Right lobe of liver (tissue), 6 donors: ENCODE measurements at places on chromosomes 12 and 14. TPM values are rescaled to one million over a fixed set of nuclear protein-coding genes. Genes with fewer than 3 reads are reported as not detected.

DNA sequence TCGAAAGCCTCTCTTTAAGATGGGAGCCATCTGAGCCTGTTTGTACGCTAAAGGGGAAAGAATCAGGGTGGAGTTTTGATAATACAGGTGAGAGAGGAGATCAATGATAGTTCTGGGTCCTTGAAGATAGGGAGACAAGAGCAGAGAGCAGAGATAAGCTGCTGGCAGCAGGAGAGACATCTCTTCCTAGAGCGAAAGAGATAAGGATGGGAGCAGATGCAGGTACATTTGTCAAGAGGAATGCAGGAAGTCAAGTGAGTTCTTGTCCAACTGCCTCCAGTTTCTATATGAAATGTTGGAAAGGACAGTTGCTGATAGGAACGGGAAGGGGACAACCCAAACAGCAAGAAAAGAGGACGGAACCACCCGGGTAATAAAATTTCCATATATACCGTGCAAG is 24.7 kb upstream of the HIF1A start:
- no peak overlapping the region for H3K27ac ChIP-seq
- H3K4me3 ChIP-seq, result no peak overlapping the region

TC2N gene
- 2.5 TPM for total RNA-seq

DNA sequence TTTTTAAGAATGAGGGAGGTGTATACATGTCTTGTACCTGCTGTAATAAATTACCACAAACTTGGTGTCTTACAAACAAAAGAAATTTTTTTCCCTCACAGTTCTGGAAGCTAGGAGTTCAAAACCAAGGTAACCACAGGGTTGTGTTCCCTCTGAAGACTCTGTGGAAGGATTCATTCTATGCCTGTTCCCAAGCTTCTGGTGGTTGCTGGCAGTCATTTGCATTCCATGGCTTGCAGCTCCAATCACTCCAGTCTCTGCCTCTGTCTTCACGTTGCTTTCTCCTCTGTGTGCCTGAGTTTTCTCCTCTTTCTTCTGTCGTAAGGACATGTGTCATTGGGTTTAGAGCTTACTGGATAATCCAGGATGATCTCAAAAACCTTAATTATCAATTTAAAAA is 15.4 kb upstream of the ZNF641 start:
- no peak for DNase-seq
- H3K4me3 ChIP-seq, result no peak overlapping the region

DNA sequence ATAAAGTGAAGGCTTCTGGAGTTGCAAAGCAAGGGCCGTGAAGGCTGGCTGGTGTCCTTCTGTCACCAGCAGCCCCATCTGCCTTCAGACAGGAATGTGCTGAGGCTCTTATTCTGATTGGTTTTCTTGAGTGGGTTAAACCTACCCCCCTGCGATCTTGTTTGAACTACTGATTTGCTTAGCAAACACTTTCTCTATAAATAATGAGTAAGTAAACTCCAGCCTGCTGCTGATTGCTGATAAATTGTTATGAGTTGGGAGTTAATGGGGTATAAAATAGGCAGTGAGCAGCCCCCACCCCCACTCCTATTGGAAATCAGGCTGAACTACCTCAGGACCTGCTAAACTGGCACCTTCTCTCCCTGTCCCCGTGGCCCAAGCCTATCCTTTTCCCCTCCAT is 146.1 kb upstream of the NOS1 start:
- H3K4me1 ChIP-seq, result no peaks in the 10 kb centered on the region
- no peaks in the 10 kb centered on the region for H3K36me3 ChIP-seq
- H3K27me3 ChIP-seq, result no peaks in the 10 kb centered on the region
- DNase-seq, result no peak
- no peak overlapping the region for H3K27ac ChIP-seq

LHX5 gene
- total RNA-seq, result not detected

DNA sequence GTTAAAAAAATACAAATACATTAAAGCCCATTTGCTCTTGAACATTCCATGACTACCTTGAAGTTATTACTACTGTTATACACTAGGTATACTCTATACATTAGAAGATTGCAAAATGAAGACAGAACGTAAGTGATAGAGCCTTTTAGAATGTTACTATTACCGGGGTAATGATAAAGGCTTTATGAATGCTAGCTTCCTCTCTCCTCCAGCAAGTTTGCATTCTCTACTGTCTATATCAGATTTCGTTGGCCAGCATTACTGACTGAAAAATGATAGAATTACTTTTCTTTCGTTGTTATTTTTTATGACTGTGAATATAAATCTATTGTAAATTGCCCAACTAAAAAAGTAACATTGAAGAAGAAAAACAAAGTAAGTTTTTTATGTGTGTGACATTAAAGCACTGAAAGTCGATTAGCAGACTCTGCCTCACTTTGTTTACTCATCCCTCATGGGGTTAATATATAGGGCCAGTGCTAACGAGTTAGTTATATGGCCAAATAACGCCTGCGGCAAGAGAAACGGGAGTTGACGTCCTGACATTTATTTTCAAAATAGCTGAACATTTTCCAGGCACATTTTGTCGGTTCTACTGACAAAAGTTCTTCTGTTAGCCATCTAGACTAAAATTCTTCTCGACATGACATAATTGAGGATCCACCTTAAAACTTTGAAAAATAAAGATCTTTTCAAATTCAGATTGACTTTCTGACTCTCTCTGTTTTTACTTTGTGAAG is 163.8 kb upstream of the KITLG start:
- H3K4me3 ChIP-seq, result no peak overlapping the region
- H3K27me3 ChIP-seq, result no peaks in the 10 kb centered on the region
- H3K27ac ChIP-seq, result no peak overlapping the region
- no peak for DNase-seq
- no peaks in the 10 kb centered on the region for H3K4me1 ChIP-seq

GRCh38 chr14:92747701-92748258 is 647 bp downstream of the LGMN start:
- no peaks in the 10 kb centered on the region for H3K27me3 ChIP-seq
- no peak for DNase-seq
- peaks cover 5% of the 10 kb centered on the region for H3K4me1 ChIP-seq
- H3K36me3 ChIP-seq, result no peaks in the 10 kb centered on the region
- peak overlapping the region; percentile 74 for H3K4me3 ChIP-seq

- no peak overlapping the region for H3K4me3 ChIP-seq
- no peaks in the 10 kb centered on the region for H3K4me1 ChIP-seq
- no peaks in the 10 kb centered on the region for H3K27me3 ChIP-seq
- DNase-seq, result no peak
Observed at GRCh38 chr12:46050805-46051204, 60.4 kb upstream of the SCAF11 start.
